ENCODE measurements at places on chromosomes 6 and 20. TPM values are rescaled to one million over a fixed set of nuclear protein-coding genes. Genes with fewer than 3 reads are reported as not detected.

DNA sequence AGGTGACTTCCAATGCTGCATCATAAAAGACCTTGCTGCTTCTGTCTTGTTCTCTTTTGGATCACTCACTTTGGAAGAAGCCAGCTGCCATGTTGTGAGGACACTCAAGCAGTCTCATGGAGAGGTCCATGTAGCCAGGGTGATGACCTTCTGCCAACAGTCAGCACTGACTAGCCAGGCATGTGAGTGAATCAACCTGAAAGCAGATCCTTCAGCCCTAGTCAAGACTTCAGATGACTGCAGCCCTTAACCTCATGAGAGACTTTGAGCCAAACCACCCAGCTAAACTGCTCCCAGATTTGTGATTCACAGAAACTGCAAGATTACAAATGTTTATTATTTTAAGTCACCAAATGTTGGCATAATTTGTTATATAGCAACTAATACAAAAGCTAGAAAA, 86.0 kb upstream of the IYD start:
- DNase-seq: no peak

- DNase-seq: no peak
Measured at GRCh38 chr20:56098981-56099500, 93.7 kb upstream of the CBLN4 start.

DNA sequence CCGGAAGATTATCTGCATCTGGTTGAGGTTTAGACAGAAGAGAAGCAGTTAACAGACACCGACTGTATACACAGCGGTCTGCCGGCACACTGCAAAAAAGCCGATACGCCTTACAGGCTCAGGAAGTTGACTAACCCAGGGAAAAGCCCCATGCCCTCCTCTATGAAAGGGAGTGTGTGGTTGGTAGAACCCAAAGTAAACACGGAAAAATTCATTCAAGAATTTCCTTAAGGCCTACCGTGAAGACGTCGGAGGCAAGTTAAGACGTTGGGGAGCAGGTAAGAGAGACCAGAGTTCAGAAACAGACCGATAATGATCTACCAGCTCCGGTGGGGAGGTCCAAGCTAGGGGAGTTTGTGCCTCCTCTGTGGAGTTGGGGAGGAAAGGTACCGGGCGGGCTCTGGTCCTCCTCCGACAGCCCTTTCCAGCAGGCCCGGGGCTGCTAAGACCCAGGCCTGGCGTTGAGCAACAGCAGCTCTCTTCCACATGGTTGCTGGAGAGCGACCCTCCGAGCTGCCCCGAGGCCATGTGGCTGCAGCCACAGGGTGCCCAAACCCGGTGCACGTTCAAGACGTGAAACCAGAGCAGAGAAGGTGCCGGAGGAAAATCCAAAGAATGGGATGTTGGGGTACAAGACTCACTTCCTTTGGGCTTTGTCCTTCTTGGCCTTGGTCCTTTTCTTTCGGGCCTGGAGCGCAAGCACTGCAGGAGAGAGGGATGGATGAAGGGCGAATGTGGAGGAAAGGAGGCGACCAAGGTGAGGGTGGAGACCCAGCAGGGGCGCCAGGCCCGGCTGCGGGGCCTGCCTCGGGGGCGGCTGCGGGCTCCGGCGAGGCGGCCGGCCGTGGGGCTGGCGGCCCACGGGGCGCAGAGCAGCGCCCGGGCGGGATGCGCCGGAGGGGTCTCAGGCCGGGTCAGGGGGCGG, 809 bp downstream of the SRPK1 start:
- peak; percentile 45 for DNase-seq

DNA sequence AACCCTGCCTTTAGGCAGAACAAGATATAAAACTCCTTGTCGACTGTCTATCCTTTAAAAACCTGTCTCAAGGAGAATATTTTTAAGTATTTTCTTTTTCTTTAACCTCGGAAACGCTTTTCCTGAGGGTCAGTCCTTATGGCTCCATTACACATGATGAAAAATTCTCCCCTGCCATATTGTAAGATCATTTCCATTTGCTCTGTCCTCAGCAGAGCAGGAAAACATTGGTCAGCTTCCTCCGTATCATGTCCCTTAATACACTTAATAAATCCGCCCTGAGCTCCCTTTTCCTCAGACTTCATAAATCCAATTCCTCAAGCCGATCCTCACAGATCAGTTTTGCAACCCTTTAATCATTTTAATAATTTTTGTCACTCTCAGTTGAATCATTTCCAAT, 234.5 kb upstream of the AGPAT4 start:
- no peak for DNase-seq

DNA sequence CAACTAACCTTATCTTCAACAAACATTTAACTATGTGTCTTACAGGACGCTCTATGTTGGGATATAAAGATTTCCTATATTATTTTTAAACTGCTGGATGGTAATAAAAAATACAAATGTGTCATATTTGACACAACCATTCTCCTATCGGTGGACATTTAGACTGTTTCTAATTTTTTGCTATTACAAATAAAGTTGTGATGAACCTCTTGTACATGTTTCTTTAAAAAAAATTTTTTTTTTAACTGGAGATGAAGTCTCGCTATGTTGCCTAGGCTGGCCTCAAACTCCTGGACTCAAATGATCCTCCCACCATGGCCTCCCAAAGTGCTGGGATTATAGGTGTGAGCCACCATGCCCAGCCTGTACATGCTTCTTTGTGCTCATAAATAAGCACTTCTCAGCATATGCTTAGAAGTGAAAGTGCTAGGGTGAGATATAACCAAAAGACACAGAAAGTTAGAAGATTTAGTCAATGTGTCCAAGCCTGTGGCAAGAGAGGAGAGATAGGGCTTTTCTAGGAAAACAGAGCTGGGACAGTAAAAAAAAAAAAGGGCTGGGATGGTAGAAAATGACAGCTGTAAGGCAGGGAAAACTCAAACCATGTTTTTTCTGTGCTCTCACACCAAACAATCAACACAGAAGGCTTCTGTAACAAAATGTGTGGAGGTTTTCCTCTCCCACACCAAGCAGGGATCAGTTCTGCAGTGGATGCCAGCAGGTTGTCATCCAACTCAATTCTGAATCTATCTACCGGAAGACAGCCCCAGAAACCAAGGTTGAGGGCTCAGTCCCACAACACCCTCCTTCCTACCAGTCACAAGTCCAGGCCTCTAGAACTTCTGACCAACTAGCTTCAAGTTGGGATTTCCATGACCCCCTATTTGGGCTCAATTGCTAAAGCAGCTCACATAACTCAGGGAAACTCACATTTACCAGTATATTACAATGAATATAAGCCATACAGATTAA, 70.0 kb upstream of the SMIM29 start:
- DNase-seq: no peak

DNA sequence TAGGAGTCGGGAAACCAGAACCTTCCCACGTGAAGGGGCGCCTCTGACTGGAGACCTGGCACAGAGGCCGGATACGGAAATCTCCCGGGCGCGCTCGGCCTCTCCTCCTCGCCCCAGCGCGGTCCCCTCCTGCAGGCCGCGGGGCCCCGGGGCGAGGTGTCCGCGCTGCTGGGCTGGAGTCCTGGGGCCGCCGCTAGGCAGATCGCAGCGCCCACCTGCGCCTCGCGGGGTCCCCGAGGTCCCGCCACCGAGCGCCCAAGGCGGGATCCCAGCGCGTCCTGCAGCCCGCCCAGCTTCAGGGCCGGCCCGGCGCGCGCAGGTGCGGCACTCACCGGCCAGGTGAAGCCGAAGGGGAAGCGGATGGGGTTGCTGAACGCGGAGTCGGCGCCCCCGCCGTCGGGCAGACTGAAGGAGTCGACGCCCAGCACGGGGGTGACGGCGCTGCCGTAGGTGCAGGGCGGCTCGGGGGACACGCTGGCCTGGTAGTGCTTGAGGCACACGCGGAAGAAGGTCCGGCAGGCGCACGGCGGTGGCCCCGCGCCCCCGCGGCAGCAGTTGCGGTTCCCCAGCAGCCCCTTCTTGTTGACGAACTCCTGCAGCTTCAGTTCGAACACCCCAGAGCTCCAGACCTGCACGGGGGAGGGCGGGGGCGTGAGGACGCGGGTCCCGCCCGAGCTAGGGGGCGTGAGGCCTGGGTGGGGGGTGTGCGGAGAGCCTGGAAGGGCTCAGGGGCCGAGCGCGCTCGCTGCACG, 1.5 kb downstream of the DLL1 start:
- no peak for DNase-seq

DNA sequence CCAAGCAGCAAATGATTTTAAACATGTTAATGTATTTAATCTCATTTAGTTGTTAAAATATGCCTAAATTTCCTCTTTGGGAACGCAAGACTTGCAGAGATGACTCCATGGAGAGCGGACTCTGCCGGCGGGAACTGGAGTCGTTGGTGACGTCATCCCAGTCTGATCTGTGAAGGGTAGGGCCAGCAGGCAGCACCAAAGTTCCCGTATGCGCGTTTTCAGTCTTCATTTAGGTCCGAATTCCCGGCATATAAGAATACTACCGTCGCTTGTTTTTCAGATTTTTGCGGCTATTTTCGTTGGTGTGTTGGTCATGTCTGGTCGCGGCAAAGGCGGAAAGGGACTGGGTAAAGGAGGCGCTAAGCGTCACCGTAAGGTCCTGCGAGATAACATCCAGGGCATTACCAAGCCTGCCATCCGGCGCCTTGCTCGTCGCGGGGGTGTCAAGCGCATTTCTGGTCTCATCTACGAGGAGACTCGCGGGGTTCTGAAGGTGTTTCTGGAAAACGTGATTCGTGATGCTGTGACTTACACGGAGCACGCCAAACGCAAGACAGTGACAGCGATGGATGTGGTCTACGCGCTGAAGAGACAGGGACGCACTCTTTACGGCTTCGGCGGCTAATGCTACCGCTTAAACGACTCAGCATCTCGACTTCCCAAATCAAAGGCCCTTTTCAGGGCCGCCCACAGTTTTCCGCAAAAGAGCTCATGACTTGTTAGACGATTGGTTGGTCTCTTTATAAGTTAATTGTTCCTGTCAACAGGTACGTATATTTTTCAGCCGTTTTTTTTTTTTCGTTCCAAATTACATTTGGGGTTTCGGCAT, 117.3 kb downstream of the HFE start:
- DNase-seq: peak; percentile 86

- no peak for DNase-seq
Measured at GRCh38 chr6:38566295-38567030, 73.3 kb downstream of the BTBD9 start.

GRCh38 chr20:52010541-52010940, 181.0 kb downstream of the ZFP64 start:
- DNase-seq: no peak

- no peak for DNase-seq
Measured at GRCh38 chr6:80316686-80317231, 210.3 kb downstream of the BCKDHB start.

GRCh38 chr20:1861347-1861976, 33.7 kb upstream of the SIRPA start:
- DNase-seq: no peak

GRCh38 chr6:14386668-14387067, 269.1 kb downstream of the CD83 start:
- DNase-seq: no peak

DNA sequence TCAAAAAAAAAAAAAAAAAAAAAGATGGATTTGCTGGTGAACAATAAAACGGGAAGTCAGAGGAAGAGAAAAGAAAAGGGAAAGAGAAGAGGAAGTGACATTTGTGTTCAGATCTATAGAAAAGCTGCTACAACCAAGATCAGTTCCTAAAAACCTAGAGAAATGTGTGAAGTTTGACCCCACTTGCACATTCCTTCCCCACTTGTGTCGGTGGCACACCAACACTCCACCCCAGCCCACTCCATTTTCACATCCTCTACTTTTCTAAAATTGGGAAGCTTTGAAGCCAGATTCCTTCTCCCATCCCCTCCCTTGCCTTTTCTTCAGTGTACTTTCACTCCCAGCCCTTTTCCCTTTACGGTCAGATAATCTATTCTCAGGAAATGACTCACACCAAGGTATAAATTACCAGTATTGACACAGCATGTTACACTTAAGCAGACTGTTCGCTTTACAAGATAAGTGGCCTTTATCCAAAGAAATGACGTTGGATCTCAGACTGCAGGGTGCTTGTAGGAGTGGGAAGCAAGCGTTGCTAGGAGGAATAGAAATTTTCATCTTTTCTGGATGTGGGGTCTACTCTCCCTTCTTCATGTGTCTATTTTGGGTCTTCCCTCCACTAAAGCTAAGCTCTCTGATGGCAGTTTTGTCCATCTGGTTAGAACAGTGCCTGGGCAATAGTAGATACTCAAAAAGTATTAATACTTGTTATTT, 92.5 kb upstream of the ADGRF1 start:
- no peak for DNase-seq

DNA sequence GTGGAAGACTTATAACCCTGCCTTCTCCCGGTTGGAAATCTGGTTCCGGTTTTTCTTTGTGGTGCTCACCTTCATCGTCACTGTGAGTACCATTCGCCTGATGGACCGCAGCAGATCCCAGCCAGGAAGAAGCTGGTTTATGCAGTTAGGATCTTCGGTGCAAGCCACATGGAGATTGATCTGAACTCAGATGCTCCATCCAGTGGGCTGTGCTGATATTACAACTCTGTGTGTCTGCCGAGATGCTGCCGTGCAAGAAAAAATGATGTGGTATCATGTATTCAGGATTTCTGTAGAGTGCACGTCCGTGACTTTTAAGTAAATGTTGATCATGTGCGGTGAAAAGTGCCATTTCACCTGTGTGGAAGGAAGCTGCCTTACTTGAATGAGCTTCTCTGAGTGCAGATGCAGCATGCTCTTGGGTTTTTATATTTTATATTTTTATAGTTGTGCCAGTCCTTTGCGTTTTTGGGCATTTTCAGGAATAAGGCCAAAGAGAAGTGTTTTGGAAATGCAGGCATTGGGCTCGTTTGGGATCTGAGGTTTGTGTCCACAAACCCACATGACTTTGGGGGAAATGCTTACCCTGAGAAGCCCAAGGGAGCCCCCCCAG, 39.2 kb downstream of the DYNLT1 start:
- peak; percentile 32 for DNase-seq

GRCh38 chr6:39118921-39119320, 3.9 kb upstream of the SAYSD1 start:
- DNase-seq: no peak

GRCh38 chr6:43105538-43106222, 29.6 kb downstream of the PTK7 start:
- DNase-seq: no peak

SYCP2L gene
- 0.11 TPM for total RNA-seq

GJA1 gene
- not detected for total RNA-seq

SLC32A1 gene
- total RNA-seq: not detected

KHDC1L gene
- not detected for total RNA-seq

CYP39A1 gene
- total RNA-seq: not detected

SLC26A8 gene
- total RNA-seq: not detected

CPNE5 gene
- total RNA-seq: 2.1 TPM

DAAM2 gene
- not detected for total RNA-seq

C6orf15 gene
- not detected for total RNA-seq

MATN4 gene
- 0.64 TPM for total RNA-seq

BAK1 gene
- 53.4 TPM for total RNA-seq

CLPSL1 gene
- not detected for total RNA-seq
